ENCODE measurements at places on chromosomes 1 and 21.

DNA sequence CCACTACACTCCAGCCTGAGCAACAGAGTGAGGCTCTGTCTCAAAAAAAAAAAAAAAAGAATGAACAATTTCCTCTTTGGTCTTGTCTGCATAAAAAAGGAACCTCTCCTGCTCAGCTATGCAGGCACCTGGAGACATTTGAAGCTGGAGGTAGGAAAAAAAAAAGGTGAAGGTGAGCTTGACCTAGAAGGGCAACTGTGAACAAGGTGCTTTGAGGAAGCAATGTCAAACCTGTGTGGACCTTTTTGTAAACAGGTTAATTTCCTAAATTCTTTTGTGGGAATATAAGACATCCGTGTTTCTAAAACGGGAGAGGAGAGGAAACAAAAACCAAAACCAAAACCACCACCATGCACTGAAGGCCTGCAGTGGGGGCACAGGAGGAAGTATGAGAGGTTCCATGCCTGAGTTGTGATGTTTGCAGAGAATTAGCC lies 77.5 kb downstream of the SLC45A1 start:
- DNase-seq, result no peak

GRCh38 chr1:209335178-209335577 lies 248.3 kb upstream of the CAMK1G start:
- no peak for DNase-seq

DNA sequence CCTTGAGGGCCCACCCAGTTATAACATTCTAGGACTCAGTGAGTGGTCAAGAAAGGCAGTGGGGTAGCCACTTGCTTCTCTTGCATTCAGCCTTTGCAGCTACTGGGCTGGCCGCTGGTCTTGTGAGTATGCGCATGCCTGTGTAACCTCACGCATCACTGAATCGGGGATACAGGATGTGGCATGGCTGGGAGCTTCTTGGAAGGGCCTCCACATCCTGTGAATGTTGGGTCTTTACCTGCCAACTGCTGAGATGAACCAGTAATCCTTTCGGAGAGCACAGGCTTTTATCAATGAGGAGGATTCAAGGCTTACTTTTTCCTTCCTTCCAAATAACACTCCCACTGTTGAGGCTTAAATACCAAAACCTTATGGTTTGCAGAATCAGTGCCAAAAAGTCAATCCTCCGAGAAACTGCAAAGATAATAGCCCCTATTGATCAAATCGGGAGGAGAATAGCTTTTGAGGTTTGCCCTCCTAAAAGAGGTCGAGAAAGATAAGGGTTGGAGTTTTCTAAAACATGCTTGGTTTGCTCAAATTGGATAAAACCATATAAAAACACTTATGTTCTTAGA lies 198.9 kb upstream of the UBE2U start:
- no peak for DNase-seq

DNA sequence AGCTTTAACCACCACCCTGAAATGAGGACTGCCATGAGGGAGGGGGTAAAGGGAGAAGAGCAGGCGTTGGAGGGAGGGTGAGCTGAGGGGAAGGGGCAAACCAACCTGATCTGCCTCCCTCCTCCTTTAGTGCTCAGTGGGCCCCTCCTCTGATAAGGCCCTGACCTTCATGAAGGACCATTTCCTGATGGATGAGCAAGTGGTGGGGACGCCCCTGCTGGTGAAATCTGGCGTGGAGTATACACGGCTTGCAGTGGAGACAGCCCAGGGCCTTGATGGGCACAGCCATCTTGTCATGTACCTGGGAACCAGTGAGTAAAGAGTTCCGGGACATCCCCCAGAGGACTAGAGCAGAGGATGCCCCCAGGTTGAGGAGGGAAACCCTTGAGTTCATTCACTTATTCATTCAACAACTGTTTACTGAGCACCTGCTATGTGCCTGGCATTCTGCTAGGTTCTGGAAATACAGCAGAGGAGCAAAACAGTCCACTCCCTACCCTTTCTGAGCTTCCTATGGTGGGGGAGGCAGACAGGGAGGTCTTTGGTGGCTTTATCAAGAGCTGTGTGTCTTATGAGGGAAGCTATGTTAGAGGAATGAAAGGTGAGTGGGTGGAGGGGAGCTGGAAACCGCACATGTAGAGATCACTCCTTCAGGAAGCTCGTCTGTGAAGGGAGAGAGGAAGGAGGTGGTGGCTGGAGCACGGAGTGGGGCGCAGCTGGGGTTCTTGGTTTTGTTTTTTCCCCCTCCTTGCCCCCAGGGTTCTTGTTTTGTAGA lies 19.5 kb downstream of the SEMA4A start:
- no peak for DNase-seq

- no peak for DNase-seq
These were observed 14.3 kb downstream of the LRRC41 start for GRCh38 chr1:46289134-46289494.

DNA sequence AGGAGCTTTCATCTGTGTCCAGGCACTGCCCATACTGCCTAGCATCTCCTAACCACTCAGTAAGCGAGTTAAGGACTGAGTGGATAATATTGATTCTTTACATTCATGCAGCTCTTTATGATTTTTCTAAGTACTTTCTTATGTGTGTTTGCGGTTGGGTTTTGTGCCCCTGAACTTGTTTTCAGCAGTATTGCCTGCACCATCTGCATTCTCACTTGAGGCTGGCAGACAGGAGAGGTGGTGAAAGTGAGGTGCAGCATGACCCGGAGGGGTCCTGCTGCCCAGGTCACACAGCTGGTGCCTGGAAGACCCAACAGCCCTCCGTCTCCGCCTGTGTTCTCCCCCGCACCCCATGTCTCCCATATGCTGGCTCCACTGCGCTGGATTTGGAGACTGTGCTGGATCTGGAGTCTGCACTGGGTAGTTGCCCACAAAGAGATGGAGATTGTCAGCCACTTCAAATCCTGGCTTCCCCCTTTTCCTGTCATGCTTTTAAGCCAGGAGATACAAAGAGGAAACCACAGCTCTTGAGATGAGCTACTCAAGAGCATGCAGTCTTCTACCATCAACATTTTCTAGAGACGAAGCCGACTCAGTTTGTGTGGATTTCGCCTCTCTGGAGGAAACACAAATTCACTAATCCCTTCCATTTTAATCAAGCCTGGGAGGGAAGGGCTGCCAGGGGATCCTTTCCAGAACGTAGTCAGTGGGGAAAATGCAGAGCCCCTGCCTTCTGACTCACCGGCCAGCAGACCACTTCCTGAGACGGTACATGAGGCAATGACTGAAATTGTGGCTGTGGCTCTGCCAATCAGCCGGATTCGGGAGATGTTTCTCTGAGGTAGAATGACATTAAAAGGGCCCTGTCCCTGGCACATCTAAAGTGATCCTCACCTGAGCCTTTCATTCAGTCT lies 71.7 kb upstream of the ANGPTL1 start:
- DNase-seq, result no peak

DNA sequence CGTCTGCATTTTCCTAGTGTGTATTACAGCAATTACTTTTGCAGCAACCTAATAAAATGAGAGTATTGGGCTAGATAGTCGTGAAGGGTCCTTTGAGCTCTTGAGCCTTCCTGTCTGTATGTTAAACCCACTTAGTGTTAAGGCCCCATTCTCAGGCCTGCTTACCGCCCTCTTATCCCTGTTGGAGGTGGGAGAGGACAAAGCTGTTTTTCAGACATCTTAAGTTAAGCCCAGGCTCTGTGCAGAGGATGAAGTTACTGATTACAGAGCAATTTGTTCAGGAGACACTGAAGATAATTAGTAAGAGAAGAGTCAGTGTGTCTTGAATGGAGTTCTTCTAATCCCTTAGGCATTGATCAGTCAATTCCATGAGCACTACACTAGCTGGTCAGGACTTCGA lies 114.6 kb downstream of the UCK2 start:
- DNase-seq, result no peak

DNA sequence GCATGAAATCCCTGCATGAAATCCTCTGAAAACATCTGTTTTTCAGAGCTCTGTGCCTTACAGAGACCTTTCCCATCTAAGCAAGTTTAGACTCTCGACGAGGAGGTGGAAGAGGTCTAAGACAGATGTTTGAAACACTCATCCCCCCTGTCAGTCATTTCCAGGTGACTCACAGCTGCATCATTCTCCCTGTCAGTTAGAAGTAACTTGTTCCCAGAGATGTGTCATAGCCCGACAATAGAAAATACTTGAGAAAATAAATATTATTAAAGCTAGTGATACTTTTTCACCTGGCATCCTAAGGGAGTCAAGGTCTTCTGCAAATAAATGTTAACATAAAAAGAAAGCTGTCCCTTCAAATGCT lies 41.6 kb upstream of the SEC16B start:
- no peak for DNase-seq

Measured in substantia nigra (tissue), 51 donors.